WTC11 (cell line): ENCODE measurements at places on chromosomes 2 and 18.

DNA sequence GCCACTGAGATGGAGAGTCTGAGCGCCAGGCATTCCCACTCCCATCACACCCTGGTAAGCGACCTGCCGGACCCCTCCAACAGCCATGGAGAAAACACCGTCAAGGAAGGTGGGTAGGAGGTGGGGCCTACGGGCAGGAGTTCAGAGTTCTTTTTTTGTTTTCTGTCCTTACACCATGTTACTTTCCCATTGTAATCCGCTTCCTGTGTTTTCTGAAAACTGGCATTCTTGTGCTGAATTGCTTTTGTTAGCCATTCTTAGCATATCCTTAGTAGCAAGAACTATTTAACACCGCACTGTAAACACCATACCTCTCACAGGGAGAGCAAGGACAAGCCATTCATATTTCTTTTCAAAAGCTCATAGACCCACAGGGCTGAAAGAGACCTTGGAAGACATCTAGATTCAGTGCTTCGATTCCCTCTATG, 46.2 kb downstream of the UNC80 start:
- peaks cover 23% of the 10 kb centered on the region for H3K36me3 ChIP-seq
- peak overlapping the region; percentile 95 for H3K27ac ChIP-seq
- H3K4me3 ChIP-seq = peak overlapping the region; percentile 17; the same call in 1 of the 2 replicates
- peaks cover 38% of the 10 kb centered on the region for H3K4me1 ChIP-seq

DNA sequence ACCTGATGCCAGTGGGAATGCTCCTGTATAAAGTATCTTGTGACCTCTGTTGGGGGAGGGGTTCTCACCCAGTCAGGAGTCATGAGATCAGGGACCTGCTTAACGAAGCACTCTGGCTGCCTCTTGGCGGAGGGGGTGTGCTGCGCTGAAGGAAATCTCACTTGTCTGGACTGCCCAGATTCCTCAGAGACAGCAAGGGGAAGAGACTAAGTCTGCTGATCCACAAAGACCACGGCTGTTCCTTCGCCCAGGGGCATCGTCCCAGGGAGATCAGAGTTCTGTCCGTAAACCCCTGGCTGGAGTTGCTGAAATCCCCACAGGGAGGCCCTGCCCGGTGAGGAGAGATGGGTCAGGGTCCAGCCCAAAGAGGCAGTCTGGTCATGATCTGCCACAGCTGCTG, 168.4 kb downstream of the CCBE1 start:
- no peaks in the 10 kb centered on the region for H3K4me1 ChIP-seq
- H3K36me3 ChIP-seq = no peaks in the 10 kb centered on the region
- no peaks in the 10 kb centered on the region; the same call in 1 of the 2 replicates for H3K27me3 ChIP-seq
- no peak for DNase-seq
- H3K27ac ChIP-seq = no peak overlapping the region

DNA sequence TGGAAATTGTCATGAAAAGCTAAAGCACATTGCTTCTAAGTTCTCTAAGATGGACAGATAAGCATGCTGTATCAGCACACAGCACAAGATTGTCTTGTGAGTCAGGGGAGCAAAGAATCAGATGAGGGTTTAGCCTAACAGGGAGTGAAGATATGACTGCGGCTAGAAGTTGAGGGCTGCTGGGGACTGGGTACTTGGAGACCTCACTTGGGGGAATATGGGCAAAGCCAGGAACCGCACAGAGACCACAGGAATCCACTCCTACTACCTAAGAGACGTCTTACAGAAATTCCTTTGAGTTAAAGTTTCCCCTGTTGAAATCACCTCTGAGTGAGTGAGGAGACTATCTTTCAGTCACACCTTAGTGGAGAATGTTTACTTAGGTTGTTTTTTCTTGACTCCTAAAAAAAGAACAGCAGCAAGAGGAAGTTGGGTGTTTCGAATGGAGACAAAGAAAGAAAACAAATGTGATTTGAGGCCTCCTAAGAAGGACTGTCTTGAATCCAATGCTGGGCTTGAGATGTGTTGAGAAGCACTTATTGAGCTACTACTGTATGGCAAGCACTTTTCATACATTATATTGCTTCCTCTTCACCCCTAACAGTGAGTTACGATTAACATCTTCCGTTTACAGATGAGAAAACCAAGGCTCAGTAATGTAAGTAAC, 100.7 kb downstream of the ANKRD44 start:
- H3K27ac ChIP-seq = no peak overlapping the region
- no peak for DNase-seq
- H3K4me1 ChIP-seq = no peaks in the 10 kb centered on the region
- H3K4me3 ChIP-seq = no peak overlapping the region
- H3K27me3 ChIP-seq = no peaks in the 10 kb centered on the region; the same call in 1 of the 2 replicates
- H3K36me3 ChIP-seq = no peaks in the 10 kb centered on the region

GRCh38 chr2:1826226-1826905, 82.1 kb upstream of the PXDN start:
- peaks cover 9% of the 10 kb centered on the region for H3K4me1 ChIP-seq
- DNase-seq = no peak
- no peaks in the 10 kb centered on the region; the same call in 1 of the 2 replicates for H3K27me3 ChIP-seq
- H3K27ac ChIP-seq = no peak overlapping the region
- no peaks in the 10 kb centered on the region for H3K36me3 ChIP-seq

DNA sequence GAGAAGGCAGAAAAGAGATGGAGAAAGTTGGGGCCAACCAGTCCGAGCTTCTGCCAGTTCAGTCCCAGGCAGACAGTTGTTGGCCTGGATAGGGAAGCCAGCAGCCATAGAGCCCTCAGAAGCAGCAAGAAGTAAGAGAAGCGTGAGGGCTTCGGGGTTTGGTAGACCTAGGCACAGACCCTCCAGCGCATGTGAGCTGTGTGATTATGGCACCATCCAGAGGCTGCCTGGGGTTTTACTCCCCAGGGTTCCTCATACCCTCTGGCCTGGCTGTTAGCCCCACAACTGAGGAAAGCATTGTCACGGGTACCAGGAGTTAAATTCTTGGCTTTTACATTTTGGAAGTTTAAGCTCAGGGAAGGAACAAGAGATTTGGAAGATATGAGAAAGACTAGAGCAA, 93.7 kb upstream of the RAB6C start:
- no peak overlapping the region; the same call in 1 of the 2 replicates for H3K27ac ChIP-seq
- no peaks in the 10 kb centered on the region; the same call in 1 of the 2 replicates for H3K27me3 ChIP-seq
- peak; percentile 27 for DNase-seq
- H3K36me3 ChIP-seq = no peaks in the 10 kb centered on the region
- H3K4me3 ChIP-seq = no peak overlapping the region

DNA sequence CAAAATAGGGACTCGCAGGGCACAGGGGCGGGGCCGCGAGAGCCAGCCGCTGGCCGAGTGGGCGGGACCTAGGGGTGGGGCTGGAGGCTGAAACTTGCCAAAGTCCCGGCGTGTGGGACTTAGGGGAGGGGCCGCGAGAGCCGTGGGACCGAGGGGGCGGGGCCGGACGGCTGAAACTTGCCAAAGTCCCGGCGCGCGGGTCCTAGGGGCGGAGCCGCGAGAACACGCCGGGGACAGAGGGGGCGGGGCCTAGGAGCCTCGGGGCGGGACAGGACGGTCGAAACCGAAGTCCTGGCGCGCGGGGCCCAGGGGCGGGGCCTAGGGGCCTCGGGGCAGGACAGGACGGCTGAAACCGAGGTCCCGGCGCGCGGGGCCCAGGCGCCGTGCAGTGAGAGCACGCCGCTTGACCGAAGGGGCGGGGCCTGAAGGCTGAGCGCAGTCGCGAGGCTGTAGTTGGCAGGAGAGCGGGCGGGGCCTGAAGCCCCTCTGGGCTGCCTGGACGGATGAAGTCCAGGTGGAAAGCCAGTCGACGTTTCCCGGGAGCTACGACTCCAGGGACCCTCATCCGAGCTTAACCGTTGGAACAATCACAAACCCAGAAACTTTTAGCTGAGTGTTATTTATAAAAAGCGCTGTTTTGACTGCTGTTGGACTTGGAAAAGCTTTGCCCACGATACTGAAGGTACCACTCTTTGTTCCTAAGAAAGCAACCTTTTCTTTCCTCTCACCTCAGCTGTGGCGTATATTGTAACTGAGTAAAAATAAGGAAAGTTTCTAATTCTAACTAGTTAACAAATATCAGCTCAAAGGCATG, 475 bp upstream of the BARD1 start:
- peak; percentile 100 for DNase-seq
- peak overlapping the region; percentile 93 for H3K27ac ChIP-seq
- peaks cover 6% of the 10 kb centered on the region for H3K27me3 ChIP-seq
- H3K36me3 ChIP-seq = no peaks in the 10 kb centered on the region; the same call in 1 of the 2 replicates
- H3K4me1 ChIP-seq = peaks cover 53% of the 10 kb centered on the region

GRCh38 chr2:205704127-205704741, 21.9 kb downstream of the NRP2 start:
- no peaks in the 10 kb centered on the region for H3K27me3 ChIP-seq
- peak overlapping the region; percentile 26 for H3K27ac ChIP-seq
- no peak overlapping the region for H3K4me3 ChIP-seq

GRCh38 chr2:85418132-85419008, at the start of gene SH2D6:
Gene SH2D6 (plus strand): TSS chr2:85418714. CDS start chr2:85429466, 10,752 bp downstream.
- DNase-seq = peak; percentile 87
- no peaks in the 10 kb centered on the region for H3K36me3 ChIP-seq
- peak within 1 kb of the TSS; percentile 71 for H3K27ac ChIP-seq
- peak within 1 kb of the TSS; percentile 82 for H3K4me3 ChIP-seq
- no peaks in the 10 kb centered on the region for H3K27me3 ChIP-seq

GRCh38 chr2:74063486-74063885, 78.8 kb downstream of the TET3 start:
- H3K4me1 ChIP-seq = peaks cover 3% of the 10 kb centered on the region
- H3K27ac ChIP-seq = no peak overlapping the region
- H3K27me3 ChIP-seq = no peaks in the 10 kb centered on the region
- peaks cover 31% of the 10 kb centered on the region for H3K36me3 ChIP-seq

DNA sequence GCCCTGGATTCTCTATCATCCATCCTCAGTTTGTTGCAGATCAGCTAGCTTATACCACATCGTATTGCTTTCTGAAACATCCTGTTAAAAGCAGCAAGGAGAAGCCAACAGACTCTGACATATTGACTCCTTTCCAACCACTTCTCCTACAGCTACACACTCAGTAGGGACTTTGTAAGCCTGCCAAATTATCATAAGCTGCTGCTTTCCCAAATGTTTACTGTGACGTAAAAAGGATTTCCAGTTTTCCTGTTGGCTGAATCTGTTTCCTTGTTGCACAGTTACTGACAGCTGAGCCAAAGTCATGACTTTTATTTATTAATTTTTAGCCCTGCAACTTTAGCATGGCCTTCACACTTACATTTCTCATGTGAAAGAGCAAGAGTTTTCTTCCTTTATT, 294.3 kb downstream of the KCNJ3 start:
- no peaks in the 10 kb centered on the region for H3K27me3 ChIP-seq
- H3K4me1 ChIP-seq = no peaks in the 10 kb centered on the region
- no peak overlapping the region for H3K4me3 ChIP-seq
- H3K36me3 ChIP-seq = no peaks in the 10 kb centered on the region
- H3K27ac ChIP-seq = no peak overlapping the region

- DNase-seq = no peak
- no peaks in the 10 kb centered on the region for H3K36me3 ChIP-seq
- H3K4me3 ChIP-seq = no peak overlapping the region
- peaks cover 3% of the 10 kb centered on the region; the same call in 1 of the 2 replicates for H3K27me3 ChIP-seq
- H3K4me1 ChIP-seq = peaks cover 5% of the 10 kb centered on the region; the same call in 1 of the 2 replicates
These were observed 223.9 kb downstream of the MYT1L start for GRCh38 chr2:2107141-2107540.
